ENCODE measurements at places on chromosomes 1 and 21.

DNA sequence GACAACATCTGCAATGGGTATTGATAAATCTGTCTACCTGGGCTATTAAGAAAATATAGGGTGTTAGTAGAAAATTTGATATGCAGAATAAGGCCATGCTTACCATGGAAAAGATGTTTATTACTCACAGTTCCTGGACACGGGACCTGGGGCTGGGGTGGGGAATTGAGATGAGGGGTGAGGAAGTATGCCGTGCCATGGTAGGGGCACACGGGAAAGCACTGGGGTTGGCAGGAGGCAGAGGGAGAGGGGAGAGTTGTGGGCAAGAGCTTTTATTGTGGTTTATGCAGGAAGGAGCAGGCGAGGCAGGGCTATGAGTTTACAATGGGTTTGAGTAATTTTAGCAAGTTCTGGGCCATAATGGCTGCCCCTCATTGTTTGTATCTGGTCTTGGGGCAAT lies 493.8 kb downstream of the SIPA1L2 start:
- no peak for DNase-seq

DNA sequence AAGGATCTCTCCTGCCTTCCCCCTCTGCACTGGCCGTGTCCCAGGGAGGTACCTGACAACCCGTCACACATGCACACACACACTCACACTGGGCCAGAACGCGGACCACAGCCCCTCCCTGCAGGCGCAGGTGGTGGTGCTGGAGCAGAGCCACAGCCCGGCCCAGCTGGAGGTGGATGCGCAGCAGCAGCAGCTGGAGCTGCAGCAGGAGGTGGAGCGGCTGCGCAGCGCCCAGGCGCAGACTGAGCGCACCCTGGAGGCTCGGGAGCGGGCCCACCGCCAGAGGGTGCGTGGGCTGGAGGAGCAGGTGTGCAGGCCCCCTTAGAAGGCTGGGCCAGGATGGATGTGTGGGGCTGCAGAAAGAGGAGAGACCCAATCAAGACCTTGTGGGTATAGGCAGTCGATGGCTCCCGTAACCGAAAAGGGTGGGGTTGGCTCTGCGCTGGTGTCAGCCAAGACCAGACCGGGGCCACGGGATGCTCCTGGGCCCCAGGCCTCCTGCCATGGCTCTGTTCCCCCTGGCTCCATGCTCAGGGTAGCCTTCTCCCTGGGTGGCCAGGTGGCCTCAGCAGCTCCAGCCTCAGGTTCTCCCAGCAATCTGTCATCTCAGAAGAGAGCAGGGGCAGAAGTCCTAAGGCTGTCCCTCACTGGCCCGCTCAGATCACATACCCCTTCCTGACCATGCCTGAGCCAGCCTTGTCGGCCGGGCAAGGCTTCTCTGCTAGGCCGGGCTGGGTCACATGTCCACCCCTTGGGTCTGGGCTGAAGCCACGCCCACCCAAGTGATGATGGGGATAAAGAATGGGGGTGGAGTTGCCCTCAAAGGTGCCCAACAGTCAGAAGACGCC lies 8.9 kb downstream of the MFAP2 start:
- no peak for DNase-seq

GRCh38 chr1:110321045-110321444 lies 18.1 kb upstream of the RBM15 start:
- no peak for DNase-seq

DNA sequence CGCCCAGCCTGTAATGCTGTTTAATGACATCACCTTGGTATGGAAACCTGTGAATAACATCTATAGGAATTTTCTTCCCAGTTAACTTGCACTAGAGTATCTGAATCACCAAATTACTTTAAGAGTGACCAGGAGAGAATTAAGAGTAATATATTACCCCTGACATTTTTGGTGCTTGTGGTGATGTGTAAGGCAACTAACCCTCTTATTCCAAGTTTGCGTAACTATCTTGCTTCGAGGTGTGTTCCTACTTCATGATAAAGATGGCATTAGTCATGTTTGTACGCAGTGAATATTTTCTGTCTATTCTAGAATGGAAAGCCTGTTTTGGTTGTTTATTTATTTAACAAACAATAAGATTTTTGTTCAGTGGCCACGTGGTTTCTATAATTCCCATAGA lies 131.3 kb downstream of the ZP4 start:
- no peak for DNase-seq

GRCh38 chr1:56535362-56535761 lies 44.0 kb downstream of the PLPP3 start:
- no peak for DNase-seq

GRCh38 chr1:221991221-221991620 lies 249.3 kb upstream of the DUSP10 start:
- DNase-seq = peak; percentile 71

- DNase-seq = peak; percentile 54
Observed at GRCh38 chr1:9231648-9232332, 2.8 kb upstream of the H6PD start.

GRCh38 chr1:15799004-15799867 lies 8.2 kb downstream of the UQCRHL start:
- DNase-seq = peak; percentile 98

DNA sequence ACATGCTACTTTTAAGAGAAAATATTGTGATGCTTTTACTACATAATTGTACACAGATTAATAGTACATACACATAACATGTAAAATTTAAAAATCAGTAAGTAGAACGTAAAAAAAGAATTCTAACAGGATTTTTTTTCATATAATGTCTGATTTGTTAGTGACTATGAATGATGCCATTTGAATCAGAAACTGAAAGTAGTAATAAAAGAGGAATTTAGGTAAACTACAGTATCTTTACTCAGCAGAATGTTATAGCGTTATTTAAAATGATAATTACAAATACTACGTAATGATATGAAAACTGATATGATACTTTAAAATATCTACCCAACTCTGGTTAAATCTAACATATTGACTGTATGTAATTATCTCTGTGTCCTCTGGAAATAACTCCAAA lies 116.1 kb downstream of the DENND1B start:
- DNase-seq = no peak

DNA sequence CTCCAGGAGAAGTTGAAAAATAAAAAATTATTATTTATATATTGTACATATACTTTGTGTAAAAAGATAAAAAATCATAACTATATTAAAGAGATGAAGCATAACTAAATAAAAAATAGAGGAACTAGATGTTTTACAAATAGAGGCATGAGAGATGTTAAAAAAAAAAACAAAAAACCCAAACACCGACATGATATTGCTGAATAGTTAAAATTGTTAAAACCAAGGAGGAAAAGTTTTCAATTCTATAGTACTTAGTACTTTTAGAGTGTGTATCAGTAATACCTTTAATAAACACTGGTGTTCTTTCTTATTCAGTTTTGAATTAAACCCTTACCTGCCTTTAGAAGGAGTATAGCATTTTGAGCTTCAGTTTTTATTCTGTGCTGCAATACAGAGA lies 32.1 kb downstream of the BACH1 start:
- DNase-seq = no peak

DNA sequence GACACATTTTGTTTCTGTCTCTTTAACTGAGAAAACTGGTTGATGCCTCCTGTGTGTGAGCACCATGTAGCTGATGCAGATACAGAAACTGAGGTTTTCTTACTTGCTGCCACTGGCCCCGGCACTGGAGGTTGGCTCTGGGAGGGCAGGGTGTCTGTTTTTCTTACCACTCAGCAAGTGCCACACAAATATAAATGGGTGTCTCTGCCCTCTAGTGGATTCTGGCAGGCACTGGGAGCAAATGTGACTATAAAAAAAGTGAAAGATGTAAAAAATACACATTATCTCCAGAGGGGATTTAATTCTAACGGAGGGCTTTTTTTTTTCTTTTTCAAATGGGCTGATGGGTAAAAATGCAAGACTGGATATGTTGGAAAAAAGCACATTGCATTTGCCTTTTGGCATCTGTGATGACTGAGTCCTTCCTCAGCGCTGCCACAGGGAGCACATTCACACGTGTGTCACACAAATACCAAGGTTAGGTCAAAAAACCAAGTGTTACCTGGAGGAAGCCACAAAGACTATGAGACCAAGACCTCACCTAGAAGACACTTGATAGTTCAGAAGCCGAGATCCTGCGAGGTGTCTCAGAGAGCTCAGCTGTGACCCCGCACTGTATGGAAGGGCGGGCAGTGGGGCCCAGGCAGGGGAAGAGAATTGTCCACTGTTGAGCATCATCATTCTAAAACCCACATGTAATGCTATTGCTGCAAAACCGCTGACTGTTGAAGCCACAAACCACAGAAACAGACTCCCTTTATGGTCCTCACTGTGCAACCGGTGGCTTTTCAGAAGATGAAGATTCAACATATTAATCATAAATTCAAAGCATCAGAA lies 18.9 kb downstream of the PGBD2 start:
- peak; percentile 71 for DNase-seq

- DNase-seq = no peak
Observed at GRCh38 chr1:183735069-183735860, 69.7 kb upstream of the RGL1 start.

- no peak for DNase-seq
Observed at GRCh38 chr1:230824551-230824918, 43.8 kb downstream of the C1orf198 start.

- DNase-seq = peak; percentile 17
Observed at GRCh38 chr1:15684468-15685291, 560 bp downstream of the PLEKHM2 start.

- DNase-seq = no peak
Observed at GRCh38 chr1:28099050-28099769, 10.8 kb upstream of the EYA3 start.

DNA sequence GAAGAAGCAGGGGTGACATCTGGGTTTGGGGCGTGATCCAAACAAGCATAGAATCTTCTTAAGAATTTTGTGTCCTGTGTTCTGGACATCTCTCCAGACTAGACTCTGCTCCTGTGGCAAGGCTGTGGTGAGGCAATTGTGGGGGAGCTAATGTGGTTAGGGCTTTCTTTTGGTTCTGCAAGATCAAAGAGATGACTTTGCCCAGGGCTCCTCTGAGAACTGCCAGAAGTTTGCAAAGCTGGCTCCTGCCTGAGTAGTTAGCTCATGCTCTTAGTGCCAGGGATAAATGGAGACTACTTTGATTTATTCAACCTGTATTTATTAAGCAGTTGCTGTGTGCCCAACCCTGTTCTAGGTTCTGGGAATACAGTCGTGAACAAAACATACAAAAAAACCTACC lies 34.0 kb upstream of the CRNN start:
- no peak for DNase-seq

DNA sequence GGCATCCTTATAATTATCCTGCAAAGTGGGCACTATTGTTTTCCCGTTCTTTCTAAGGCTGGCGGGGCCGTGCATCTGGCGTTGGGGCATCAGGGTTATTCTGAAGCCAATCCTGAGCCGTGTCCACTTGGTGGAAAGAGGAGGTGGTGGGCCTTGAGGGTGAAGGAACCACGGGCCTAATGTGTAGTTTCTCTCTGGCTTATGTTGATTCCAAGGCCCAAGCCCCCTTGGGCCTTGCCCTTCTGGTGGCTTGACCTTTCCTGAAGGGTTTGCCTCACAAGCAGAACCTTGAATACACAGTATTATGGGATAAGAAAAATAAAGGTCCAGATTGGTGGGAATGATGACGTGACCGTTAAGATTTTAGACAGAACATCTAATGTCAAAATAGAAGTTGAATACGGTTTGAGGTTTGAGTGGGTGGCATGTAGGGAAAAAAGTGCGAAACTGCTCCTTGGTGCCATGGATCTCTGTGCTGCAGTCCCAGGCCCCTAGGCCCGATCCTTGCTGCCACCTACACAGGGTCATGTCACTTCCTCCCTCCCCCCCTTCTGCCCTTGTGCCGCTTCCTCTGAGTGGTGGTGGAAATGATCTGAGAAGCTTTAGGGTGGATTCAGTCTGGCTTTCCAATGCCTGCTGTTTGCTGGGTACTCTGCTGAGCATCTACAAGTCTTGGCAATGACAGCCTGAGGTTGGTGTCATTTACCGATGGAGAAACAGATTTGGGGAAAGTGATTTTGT lies 90.5 kb downstream of the PRDM2 start:
- DNase-seq = no peak

Measured in fibroblast of skin of right quadriceps (primary cell).